Activated CD4-positive, CD25-positive, alpha-beta regulatory T cell treated with anti-CD3 and anti-CD28 coated beads, Interleukin-2, amount 50 U/mL, for 16 hours (primary cell): ENCODE measurements at places on chromosomes 3 and 15.

DNA sequence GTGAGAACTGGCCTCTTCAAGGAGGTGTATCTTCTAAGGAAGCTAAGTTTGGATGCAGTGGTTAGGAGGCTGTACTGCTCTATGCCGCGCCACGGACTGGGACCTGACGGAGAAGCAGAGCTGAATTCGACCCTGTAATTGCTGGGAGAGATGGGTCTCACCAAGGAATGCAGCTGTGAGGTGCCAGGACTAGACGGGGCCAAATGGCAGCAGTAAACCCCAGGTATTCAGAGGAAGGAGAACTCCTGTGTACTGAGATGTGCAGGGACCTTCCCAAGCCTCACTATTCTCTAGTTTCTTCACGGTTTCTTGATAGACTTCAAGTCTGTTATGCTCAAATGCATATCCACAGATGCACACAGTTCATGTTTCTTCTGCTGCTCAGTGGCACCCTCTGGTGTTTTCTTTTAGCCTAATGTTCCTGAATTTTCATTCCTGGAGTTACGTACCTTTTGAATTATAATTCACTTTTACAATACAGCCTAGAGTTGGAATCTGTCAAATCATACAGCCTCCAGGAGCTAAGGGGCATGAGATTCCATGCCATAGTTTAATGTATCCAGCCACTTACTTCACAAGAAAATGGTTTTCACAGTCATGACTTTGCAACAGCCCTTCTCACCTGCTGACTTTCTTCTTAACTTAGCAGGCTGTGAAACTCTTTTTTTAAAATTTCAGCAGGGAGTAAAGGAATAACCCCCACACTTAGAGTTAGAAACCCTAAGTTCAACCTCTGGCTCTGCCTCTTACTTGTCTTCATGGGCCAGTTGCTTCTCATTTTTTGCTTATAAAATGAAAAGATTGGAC lies 61.8 kb downstream of the GLDN start:
- DNase-seq: no peak

DNA sequence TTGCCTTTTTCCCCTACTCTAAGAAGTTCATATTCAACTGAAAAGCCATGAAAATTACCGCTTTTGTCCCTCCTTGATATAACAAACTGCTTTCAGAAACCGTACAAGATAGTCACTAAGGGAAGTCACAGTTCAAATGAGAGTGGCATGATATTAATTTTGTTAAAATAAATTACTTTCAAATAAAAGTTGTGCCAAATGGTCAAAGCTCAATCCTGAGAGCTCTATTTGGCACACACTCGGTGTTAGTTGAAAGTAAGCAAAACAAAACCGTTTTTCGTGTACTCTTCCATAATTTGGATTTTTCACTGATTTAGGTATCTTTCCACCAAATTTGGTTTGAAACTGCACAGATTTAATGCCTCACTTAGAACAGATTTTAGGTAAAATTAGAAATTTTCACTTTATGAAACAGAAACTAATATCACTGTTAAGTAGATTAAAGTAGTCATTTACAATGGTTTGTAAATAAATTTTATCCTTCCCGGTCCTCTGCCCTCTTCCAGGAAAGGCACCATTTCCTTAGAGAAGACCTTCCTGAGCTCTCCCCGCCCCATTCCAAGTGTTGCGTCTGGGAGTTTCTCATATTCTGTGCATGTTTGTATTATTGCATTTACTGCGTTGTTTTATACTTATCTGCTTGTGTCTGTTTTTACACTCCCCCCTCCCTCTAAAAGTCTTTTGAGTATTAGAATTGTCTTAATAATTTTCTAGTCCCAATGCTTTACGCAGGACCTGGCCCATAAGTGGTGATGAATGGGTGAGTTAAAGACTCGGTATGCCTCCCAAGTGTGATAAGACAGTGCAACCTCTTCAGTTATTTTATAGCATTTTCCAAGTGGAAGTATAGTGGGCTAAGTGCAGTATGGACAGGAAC lies 853 bp downstream of the TCAIM start:
- DNase-seq: no peak

DNA sequence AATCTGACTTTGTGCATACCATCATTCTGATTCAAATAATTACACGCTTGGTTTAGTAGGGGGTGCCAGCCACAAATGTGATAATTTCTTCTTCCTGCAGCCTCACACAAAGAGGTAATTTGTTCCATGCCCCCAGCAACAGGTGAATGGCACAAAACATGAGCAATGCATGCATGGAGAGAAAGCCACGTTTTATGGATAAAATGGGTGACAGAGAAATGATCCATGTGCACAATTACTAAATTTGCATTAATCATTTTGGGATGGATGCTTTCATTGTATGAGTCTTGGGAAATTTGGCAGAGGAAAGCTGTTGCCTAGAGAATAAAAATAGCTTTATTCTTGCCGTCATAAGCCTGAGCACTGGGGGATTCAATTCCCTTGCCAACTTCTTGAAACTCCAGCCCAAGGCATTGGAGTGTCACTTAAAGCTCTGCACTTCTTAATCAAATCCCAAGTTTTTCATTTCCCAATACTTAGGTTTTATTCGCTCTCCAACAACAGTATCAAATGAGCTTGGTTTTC lies 411.6 kb downstream of the GBE1 start:
- no peak for DNase-seq

DNA sequence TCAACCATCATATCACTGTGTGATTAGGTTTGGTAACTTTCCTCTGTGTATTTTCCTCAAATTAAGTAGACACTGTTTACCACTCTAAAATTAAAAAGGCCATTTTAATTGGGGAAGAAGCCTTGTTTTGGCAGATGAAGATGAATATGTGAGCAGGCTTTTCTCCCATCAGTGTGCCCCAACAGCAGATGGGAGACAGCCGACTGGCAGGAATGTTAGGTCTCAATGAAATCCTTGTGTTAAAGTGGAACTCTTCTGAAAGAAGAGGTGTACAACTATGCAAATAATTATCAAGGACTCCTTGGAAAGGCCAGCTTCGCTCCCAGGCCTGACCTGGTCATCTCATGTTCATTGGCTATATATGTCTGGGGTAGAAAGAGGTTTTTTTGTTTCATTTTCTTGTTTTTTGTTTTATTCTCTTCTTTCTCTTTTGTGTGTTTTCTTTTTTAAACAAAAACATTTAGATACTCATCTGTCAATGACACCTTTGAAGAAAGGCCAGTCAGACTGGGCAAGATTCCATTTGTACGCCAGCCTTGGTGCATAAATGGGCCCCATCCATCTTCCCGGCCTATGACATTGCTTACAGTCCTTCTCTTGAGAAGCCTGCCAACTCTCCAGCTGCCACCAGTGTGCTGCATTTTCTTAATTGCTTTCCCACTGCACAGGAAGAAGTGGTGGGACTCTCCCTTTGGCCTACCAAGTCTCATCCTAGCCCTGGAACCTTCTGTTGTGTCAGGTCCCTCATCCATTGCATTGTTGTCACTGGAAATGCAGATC lies 25.8 kb downstream of the LRTM1 start:
- DNase-seq: no peak

DNA sequence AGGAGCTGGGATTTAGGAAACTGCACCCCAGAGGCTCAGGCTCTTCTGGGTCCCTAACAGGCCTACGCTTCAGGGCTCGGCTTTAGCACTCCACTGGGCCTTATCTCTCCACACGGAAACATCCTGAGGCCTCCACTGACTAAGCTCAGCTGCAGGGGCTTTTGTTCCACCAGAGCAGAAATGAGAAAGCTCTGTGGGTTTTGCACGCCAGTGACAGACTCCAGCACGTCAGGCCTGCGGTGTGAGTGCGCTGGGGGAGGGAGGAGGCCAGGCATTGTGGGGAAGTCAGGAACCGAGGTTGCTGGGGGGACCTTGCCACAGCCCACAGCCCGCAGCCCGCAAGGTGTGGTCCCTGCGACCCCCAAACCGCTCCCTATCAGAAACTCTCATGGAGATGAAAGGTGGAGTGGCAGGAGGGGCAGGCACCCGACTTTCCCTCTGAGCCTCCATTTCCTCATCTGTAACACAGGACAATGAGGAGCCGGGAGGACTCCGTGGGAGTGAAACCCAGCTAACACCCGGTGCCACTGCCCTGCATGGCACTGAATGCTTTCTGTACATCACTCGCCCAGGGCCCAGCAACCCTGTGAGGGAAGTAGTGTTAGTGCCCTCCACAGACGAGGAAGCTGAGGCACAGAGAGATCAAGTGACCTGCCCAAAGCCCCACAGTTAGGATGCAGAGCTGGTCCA lies 106.5 kb downstream of the TPRA1 start:
- no peak for DNase-seq

- no peak for DNase-seq
These were observed 50.2 kb downstream of the CRYBG3 start for GRCh38 chr3:97871801-97872524.
